Glomerular endothelial cell (primary cell): ENCODE measurements at places on chromosomes 11 and 22. TPM values are rescaled to one million over a fixed set of nuclear protein-coding genes. Genes with fewer than 3 reads are reported as not detected.

Gene F2
- total RNA-seq, result 0.19 TPM in 1 of 2 replicates, not detected in the other

Gene MOGAT2
- total RNA-seq, result not detected in 2 replicates

- DNase-seq, result no peak
Measured at GRCh38 chr11:76654298-76654851, 16.2 kb downstream of the LRRC32 start.

GRCh38 chr11:79414644-79415317, 26.0 kb downstream of the TENM4 start:
- no peak for DNase-seq

Gene DUSP18
- total RNA-seq, result 16.5 and 23.4 TPM in 2 replicates

Gene THYN1
- 57.5 and 71.5 TPM in 2 replicates for total RNA-seq

Gene SEPTIN5
- 7.7 and 18.9 TPM in 2 replicates for total RNA-seq

GRCh38 chr11:99068832-99069231, 48.1 kb downstream of the CNTN5 start:
- no peak for DNase-seq

- no peak for DNase-seq
Measured at GRCh38 chr11:74380746-74381439, 17.3 kb downstream of the PGM2L1 start.

DNA sequence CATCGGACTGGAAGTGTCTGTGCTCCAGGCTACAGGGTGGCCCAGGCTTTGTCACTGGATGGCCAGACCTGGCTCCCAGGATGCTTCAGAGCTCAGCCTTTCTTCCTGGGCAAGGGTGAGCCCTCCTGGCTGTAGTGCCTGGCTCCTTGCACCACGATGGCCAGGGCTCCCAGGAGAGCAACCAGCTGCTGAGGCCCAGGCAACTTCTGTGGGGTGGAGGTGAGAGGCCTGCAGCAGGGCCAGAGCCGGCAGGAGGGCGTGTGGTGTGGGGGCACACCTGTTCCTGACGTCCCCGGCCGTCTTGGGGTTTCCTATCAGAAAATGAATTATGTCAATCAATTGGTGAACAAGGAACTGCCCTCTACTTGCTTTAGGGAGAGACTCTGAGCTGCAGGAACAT, 82.1 kb downstream of the DHCR7 start:
- DNase-seq, result no peak

- DNase-seq, result no peak
Measured at GRCh38 chr11:120052196-120052775, 85.6 kb downstream of the TRIM29 start.

- no peak for DNase-seq
Measured at GRCh38 chr22:19852177-19852781, 2.4 kb downstream of the GNB1L start.
